ENCODE measurements at places on chromosomes 4 and X. TPM values are rescaled to one million over a fixed set of nuclear protein-coding genes. Genes with fewer than 3 reads are reported as not detected.

Gene COL4A5
- total RNA-seq = 0.22 TPM

Gene PPM1K
- 84.8 TPM for total RNA-seq

Gene GRIA2
- total RNA-seq = not detected

Gene CXXC4
- total RNA-seq = 0.20 TPM

Gene PABPC1L2B
- total RNA-seq = not detected

Gene ARAF
- total RNA-seq = 123 TPM

Gene CLCN4
- total RNA-seq = 0.43 TPM

Gene GAGE2A
- not detected for total RNA-seq

Gene RTL9
- total RNA-seq = not detected

Gene AMTN
- not detected for total RNA-seq
